Activated CD4-positive, alpha-beta T cell treated with anti-CD3 and anti-CD28 coated beads, Interleukin-2, amount 50 U/mL, for 24 hours (primary cell): ENCODE measurements at places on chromosomes 3 and 15.

DNA sequence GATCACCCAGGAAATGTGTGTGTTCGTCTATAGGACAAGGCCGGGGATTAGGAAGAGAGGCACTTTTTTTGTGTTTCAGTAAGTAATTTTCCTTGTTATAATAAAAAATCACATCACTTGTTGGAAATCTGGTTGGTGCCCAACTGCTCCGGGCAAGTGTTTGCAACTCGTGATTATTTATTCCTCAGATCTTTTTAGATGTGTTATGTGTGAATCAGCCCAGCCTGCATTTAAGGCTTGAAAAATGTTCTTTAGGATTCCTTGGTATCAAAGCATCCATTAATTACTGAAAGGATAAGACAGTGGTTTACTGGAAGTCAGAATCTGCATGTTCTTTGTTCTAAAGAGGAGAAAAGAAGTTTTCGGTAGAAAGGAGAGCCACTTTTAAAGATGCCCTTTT, 345.6 kb downstream of the FEZF2 start:
- DNase-seq, result no peak

- no peak for DNase-seq
These were observed 19.0 kb upstream of the C15orf61 start for GRCh38 chr15:67501836-67502461.

DNA sequence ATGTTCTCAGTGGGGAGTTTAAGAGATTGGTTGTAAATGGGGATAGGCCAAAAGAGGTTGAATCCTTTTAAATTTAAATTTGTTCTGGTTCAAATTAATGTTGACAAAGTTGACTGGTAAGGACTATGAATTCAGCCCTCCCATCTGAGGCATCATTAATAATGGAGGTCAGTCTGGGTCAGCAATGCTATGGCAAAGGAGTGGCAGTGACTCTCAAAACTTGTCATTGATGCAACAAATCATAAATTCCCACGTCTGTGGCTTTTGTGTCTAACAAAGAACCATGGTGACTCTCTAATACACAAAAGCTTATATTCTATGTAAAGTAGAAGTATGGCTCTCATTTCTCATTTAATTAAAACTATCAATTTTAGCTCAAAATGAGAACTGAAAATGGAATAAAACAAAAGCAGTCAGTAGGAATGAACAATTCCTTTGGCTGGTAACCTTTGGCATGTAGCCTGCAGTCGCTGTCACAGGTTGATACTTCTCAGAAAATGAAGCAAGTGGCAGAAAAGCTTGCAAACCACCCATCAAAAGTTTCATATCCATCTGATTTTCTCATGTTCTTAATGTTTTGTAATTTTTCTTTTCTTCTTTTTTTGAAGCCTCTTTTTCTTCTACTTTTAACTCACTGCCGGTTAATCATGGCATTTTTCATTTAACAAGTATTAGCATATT, 12.2 kb upstream of the ZBED2 start:
- no peak for DNase-seq

DNA sequence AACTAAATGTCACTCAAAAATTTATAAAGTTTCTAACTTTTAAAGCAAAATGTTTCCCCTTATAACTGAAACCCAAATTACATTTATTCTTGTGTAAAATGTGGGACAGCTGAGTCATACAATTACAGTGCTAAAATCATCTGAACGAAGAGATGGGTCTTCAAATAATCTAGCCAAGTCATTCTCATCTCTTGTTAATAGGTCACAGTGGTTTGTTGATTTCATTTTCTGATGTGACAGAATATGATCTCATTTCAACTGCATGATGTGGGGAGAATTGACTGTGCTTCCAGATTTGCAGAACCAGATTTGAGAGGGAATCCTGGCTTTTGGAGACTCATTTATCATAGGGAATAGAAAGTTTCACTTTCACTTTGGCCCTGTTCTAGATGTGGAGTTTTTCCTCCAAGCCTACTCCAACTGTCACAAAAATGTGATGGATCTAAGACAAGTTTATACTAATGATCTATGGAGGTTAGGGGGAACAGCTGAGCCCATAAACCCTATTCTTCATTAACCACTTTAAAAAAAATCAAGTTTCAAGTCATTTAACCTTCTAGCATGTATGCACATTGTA, 685.0 kb downstream of the PDCD6IP start:
- DNase-seq, result no peak

- no peak for DNase-seq
These were observed 25.4 kb downstream of the ACP3 start for GRCh38 chr3:132342610-132343009.

- no peak for DNase-seq
These were observed 137.6 kb downstream of the SPATA16 start for GRCh38 chr3:173003471-173003870.

DNA sequence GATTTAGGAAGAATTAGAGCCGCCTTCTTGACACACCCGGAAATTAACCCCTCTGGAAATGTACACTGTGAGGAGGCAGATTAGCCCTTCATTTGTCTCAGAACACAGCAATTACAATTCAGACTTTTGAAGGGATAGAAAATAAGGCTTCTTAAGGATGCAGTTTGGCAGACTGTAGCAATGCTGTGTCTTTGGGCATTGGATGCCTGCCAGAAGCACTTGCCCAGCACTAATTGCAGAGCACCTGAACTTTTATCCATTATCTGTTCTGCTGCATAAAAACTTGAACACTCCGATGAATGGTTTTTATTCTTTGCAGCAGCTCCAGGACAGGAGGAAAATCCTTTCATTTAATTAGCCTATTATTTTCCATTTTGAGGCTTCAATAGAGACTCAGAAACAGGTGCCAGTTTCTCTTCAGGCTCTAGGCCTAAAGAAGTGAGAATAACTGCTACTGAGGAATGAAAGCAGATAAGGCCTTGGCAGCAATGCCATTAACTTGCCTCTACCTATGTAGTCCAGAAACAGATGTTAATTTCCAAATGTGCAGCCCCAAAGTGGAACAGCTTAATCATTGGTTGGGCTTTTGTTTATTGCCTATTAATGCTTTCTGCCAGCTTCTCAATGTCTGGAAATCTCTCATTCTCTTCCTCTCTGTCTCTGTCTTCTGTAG, 418.5 kb downstream of the NSUN3 start:
- no peak for DNase-seq

GRCh38 chr3:128349963-128350599, 116.6 kb downstream of the DNAJB8 start:
- DNase-seq, result no peak

DNA sequence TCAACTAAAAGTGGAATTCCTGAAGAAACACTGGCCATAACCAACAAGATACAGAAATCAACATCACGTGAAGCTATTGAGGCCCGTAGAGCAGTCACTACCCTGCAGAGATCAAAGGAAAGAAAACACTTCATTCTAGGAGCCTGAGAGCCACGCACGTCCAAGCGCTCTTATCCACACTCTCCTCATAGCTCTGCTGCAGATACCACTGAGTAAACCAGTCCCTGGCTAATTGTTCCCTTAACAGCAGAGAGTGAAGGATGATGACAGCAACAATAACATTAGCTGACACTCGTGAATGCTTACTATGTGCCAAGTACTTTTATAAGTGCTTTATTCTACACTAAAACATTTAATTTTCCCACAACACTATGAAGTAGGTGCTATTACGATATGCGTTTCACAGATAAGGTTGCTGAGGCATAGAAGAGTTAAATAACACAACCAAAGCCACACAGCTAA, 271.0 kb upstream of the GADL1 start:
- DNase-seq, result no peak

DNA sequence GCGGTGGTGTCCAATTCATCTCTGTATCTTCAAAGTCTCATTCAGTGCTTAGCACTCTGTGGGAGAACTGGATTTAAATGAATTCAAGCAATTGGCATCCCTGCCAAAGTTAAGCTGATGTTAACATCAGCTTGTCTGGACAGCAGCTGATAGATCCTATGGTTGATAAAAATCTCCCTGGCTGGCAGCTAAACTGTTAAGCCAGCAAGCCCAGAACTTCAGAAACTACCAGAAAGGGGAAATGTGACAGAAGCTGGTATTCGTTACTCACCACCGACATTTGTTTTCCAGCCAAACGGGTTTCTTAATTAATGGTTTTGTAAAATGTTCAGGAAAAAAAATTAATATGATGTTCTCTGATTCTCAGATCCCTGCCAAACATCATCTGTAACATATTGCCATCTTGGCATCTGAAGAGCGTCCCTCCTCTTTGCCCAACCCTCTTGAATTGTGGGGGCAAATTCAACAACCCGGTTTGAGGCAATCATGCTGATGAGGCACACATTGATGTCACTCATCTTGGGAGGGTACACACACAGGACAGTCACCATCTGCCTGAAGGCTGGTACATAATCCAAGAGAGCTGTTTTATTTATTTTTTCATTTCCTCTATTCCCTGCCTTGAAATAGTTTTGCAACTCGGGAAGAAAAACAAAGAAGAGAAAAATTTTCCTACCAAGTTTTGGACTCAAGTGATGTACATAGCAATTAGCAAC, 76.3 kb upstream of the ABHD17C start:
- DNase-seq, result no peak

- peak; percentile 63 for DNase-seq
These were observed 8.5 kb downstream of the FAM107A start for GRCh38 chr3:58568572-58569286.

- no peak for DNase-seq
These were observed 181.7 kb upstream of the ANKRD28 start for GRCh38 chr3:15979495-15979894.

- DNase-seq, result no peak
These were observed 23.8 kb upstream of the OXTR start for GRCh38 chr3:8793242-8793641.

DNA sequence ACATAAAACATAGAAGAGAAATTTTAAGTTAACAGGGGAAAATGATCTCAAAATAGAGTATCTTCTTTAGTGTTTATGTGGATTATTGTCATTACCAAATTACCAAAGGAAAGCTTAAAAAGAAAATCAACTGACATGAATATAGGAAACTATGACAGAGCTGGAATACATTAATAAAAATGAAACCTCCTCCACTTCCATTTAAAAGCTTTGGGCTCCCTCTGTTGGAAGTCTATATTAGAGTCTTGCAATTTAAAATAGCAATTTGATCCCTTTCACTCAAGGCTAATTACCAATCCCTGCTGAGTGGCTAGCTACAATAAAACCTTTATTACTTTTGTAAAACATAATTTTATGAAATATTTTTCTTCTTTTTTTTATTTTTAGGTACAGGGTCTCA, 61.4 kb upstream of the IMPG2 start:
- no peak for DNase-seq

- DNase-seq, result no peak
These were observed 887.4 kb downstream of the FHIT start for GRCh38 chr3:60363817-60364216.

DNA sequence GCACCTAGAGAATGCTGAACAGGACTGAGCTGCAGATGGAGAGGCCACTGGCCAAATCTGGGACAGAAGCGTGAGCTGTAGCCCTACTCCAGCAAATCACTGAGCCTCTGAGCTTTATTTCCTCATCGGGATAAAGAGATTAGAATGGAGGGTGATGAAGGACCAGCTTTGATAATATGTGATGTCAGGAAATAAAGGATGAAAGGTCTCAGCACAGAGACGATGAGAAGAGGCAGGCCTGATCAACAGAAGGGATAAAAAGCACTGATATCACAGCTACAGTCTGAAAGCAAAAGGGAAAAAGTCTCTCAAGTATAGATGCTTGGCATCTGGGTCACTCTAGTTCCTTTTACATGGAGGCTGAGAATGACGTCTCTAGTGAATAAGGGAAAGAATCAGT, 70.0 kb downstream of the DHX30 start:
- no peak for DNase-seq

DNA sequence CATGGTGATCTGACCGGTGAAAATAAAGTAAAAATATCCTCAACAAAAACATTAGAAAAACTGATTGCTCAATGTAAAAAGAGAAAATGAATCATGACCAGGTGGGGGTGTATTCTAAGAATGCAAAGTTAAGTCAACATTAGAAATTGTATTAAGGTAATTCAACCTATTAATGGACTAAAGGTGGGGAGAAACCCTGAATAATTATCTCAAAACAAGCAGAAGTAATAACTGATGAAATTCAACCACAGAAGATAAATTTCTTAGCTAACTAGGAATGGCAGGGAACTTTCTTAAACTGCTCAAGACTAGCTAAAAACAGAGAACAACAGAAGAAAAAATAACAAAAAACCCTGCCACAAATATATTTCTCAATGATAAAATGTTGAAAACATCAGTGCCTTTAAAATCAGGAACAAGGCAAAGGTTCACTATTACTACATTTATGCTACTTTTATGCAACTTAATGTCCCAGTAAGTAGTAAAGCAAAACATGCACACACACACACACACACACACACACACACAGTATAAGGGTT, 204.4 kb upstream of the THBS1 start:
- no peak for DNase-seq

DNA sequence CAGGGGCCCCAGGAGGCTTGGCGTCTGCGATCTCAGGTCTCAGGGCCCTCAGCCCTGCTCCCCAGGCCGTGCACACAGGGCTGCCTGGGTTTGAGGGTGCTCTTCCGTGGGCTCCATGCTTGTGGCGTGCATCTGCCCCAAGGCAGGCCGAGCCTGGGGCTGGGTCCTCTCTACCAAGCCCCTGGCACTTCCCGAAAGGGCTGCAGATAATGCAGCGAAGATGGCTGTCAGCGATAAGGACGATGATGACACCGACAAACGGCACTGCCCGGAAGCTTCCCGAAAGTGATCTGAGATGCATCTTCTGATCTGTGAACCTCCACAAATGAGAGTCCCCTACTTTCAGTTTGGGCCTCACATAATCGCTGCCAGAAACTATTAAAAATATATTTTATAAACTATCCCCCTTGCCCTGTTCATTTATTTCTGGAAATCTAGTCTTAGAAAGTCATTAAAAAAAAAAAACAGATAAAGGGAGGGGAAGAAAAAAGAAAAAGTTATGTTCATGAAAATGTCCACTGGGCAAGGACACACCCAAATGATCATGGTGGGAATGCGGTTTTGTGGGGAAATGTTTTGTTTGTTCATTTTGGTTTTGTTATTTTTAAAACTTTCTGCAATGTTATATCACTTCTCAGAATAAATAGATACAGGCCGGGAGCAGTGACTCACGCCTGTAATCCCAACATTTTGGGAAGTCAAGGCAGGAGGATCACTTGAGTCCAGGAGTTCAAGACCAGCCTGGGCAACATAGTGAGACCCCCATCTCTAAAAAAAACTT, 51.5 kb downstream of the RPN1 start:
- no peak for DNase-seq

DNA sequence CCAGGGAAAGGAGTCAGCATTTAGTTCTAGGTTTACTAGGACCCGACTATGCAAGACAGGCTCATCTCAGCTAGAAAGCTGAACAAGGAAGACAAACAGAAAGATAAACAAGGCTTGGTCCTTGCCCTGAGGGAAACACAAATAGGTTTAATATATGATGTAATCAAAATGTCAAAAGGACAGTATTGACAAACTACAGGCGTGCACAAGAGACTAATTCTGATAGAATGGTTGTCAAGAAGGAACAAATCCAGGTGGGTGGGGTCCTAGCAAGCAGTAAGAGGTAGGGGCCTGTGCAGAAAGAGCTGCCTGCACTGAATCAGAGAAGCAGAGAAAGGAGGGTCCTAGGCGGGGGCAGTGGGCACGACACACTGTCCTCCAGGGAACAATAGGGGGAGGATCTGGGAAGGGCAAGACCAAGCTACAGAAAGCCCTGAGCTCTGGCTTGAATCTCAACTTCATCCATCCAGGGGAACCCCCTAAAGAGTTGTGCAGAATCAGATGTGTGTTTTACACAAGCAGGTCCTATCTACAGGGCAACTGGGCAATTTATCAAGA, 23.4 kb downstream of the RFTN1 start:
- DNase-seq, result no peak
